ENCODE measurements at places on chromosomes 5 and 9.
A peak's percentile ranks its signal among the peaks of the same experiment; 100 is the strongest.

- DNase-seq = no peak
These were observed 179.0 kb upstream of the SGCD start for GRCh38 chr5:156147944-156148285.

GRCh38 chr5:154385236-154385512, 60.6 kb upstream of the SAP30L start:
- DNase-seq = no peak

GRCh38 chr9:78221425-78221824, 14.4 kb upstream of the CEP78 start:
- no peak for DNase-seq

GRCh38 chr5:116575326-116576052, 866 bp upstream of the SEMA6A start:
- DNase-seq = no peak

- DNase-seq = no peak
These were observed 363.3 kb upstream of the GRIN3A start for GRCh38 chr9:102101723-102102122.

- DNase-seq = no peak
These were observed 104.7 kb downstream of the DROSHA start for GRCh38 chr5:31427013-31427723.

DNA sequence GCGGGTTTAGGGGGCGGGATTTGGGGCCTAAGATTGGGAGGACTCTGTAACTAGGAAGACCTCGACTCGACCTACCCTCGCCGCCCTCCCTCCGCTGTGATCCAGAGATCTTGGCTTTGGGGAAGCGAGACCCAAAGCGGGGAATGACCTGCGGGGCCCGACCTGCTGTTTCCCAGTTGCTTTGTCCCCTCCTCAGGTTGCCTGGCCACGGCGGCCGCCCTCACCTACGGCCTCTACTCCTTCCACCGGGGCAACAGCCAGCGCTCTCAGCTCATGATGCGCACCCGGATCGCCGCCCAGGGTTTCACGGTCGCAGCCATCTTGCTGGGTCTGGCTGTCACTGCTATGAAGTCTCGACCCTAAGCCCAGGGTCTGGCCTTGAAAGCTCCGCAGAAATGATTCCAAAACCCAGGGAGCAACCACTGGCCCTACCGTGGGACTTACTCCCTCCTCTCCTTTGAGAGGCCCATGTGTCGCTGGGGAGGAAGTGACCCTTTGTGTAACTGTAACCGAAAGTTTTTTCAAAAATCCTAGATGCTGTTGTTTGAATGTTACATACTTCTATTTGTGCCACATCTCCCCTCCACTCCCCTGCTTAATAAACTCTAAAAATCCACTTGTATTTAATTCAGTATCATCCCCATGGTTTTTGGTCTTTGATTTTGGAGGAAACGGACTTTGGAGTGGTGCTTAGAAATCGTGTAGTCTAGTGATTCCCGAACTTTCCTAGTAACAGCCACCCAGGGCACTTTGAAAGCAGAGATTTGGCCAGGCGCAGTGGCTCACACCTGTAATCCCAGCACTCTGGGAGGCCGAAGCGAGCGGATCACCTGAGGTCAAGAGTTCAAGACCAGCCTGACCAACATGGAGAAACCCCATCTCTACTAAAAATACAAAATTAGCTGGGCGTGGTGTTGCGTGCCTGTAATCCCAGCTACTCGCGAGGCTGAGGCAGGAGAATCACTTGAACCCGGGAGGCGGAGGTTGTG, 878 bp downstream of the HIGD2A start:
- DNase-seq = no peak

DNA sequence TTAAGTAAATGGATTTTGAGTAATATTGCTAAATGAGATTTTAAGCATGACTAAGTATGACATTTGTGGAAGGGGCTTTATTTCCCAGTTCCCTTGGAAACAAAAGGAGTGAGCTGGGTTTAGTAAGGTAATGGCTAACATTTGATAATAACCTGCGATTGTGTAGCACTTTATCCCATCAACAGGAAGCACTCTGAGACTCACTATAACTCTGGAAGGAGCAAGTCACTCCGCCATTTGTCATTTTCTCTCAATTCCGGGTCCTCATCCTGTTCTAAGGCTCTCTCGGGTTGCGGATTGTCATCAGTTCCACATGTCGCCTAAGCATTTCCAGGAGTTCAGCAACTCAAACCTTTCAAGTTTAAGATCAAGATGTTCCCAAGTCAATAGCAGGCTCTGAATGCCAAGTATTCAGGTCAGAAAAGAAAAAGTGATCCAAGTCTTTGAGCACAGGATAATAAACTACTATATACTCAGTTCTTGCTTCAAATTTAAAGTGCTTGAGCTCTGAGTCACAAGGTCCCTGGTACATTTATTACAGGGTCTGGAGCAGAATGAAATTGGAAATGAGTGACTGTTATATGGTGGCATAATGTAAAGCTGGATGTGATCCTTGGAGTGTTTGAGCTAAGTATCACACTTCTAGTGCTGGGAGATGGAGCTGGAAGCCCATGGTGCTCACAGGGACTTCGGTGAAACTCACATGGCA, 39.3 kb downstream of the CAPSL start:
- no peak for DNase-seq

GRCh38 chr5:172713113-172713808, 57.7 kb downstream of the DUSP1 start:
- peak; percentile 84 for DNase-seq

Data from type B pancreatic cell (in vitro differentiated cells).